ENCODE measurements at places on chromosomes 3 and 15.
A peak's percentile ranks its signal among the peaks of the same experiment; 100 is the strongest.

- DNase-seq = no peak
These were observed 4.4 kb upstream of the MPI start for GRCh38 chr15:74885461-74885860.

GRCh38 chr3:171646357-171647133, 163.7 kb downstream of the PLD1 start:
- no peak for DNase-seq

- no peak for DNase-seq
These were observed 36.2 kb downstream of the SLC6A11 start for GRCh38 chr3:10852066-10852808.

DNA sequence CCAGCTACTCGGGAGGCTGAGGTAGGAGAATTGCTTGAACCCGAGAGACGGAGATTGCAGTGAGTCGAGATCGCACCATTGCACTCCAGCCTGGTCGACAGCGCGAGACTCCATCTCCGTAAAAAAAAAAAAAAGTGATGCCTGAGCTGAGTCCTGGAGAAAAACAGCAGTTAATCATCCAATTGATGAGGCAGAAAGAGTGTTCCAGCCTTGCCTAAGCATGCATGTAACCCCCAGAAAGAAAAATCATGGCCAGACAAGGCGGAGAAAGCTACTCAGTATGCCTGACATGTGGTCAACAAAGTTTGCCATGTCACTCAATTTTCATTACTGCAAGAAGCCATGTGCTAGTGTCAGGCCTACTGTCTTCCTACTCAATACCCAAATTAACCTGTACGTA, 593.1 kb upstream of the MDFIC2 start:
- no peak for DNase-seq

- DNase-seq = no peak
These were observed 221.3 kb upstream of the LYSMD4 start for GRCh38 chr15:99954361-99955180.

DNA sequence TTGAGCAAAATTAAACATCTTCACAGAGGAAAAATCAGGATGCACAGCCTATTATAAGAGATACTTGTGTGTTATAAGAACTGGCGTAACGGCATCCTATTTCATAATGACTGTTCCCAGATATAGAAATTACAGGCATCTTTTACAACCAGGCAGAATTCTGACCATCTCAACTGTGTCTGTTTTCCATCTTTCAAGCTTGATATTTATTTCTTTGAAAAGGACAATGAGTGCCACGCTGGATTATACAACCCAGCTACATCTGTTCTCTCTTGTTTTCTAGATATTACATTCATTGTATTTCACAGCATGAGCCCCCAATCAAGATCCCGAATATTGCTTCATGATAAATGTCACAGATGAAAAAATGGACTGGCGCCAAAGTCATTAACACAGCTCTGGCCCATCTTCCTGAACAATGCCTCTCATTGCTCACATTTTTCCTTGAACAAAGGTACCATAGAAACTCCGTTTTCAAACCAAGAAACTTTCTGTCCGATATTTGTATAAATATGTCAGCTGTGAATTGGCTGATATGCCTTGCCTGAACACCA, 420.6 kb downstream of the TBL1XR1 start:
- DNase-seq = no peak

DNA sequence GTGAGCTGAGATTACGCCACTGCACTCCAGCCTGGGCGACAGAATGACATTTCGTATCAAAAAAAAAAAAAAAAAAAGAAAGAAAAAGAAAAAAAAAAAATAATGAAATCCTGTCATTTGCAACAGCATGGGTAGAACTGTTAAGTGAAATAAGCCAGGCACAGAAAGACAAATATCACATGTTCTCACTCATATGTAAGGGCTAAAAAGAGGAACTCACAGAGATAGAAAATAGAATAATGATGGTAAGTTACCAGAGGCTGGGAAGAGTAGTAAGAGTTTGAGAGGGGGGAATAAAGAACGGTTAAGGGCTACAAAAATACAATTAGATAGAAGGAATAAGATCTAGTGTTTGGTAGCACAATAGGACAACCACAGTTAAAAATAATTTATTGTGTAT, 19.7 kb downstream of the DENND6A start:
- no peak for DNase-seq

- DNase-seq = no peak
These were observed 14.1 kb downstream of the WDR53 start for GRCh38 chr3:196554205-196554604.

DNA sequence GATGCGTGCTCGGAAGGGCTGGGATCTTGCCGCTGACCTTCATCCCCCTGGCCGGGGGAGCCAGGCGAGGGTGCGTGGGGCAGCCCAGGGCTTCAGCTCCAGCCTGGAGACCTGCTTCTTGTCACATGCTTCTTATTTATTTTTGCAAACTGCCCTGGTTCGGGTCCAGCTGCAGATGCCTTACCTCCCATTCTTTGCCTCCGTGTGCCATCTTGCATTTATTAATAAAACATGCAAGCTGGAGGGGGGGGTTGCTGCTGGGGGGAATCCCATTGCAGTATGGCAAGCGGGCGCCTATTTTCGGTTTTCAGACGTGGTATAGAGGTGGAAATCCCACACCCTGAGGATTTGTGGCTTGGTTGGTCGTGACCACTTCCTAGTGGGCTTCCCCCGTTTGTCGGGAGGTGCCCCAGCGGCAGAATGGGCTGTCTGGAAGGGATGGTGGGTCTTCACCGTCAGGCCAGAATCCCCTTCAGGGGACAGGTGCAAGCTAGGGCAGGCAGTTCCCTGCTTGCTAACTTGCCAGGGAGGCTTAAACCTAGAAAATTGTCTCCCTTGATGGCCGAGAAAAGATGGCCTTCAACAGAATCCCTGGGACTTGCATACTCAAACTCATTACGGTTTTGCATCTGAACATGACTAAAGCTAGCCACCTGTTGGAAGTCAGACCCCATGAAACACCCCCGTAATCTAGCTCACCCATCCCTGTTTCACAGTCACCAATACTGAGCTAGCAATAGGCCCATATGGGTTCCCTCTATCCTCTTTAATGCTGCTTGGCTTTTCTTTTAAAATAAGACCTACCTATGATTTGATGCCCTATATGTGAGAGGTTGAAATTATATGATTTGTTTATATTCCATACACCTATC, 569 bp downstream of the TMEM266 start:
- peak; percentile 9 for DNase-seq

- DNase-seq = no peak
These were observed 173.8 kb upstream of the THBS1 start for GRCh38 chr15:39407116-39407515.

GRCh38 chr3:188052169-188053035, 101.6 kb upstream of the LPP start:
- no peak for DNase-seq

- DNase-seq = no peak
These were observed 80.2 kb downstream of the CBLB start for GRCh38 chr3:105788593-105788992.

DNA sequence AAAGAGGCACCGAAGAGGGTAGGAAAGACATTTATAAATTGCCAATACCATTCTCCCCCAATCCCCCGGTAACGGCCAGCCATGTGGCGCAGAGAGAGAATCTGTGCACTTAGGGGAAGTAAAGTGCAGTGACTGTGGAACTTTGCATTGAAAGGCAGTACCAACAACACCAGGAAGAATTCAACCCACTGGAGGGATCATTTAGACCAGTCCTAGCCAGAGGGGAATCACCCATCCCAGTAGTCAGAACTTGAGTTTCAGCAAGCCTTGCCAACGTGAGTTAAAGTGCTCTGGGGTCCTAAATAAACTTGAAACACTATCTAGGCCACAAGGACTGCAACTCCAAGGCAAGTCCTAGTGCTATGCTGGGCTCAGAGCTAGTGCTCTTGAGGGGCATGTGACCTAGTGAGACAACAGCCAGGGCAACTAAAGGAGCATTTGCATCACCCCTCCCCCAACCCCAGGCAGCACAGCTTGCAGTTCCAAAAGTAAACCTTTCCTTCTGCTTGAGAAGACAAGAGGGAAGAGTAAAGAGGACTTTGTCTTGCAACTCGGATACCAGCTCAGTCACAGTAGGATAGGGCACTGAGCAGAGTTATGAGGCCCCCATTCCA, 15.0 kb downstream of the CEP70 start:
- no peak for DNase-seq

GRCh38 chr3:123907720-123908119, 23.6 kb upstream of the MYLK start:
- no peak for DNase-seq

- peak; percentile 53 for DNase-seq
These were observed 20.6 kb downstream of the MYH15 start for GRCh38 chr3:108489776-108490175.

GRCh38 chr3:157294491-157294890, 134.5 kb upstream of the CCNL1 start:
- no peak for DNase-seq

DNA sequence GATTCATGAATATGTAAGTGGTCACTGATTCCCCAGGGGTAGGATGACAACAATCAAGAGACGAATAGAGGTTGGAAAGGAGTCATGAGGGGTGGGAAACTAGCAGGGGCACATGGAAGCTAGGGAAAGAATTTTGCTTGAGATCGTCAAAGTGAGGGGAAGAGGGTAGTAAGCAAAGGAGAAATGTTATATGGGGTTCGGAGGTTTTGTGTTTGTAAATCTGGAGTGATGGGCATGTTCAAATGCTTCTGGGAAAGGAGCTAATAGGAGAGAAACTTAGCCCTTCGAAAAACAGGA, 7.9 kb downstream of the RPL14 start:
- no peak for DNase-seq

DNA sequence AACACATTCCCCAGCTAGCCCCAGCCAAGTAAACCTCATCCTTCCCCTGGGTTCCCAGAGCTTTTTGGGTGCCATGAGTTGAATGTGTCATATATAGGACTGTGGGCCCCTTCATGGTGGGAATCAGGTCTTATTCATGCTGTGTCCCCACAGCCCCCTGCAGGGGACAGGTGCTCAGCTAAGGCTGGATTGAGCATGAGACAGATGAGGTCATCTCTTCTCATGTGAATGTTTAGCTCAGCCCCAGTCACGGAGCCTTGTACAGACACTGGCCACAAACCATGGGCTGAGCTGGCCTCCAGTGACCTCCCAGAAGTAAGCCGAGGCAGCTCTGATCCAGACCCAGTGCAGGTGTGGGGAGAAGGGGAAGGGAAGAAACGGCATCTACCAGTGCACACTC, 70.7 kb downstream of the C3orf70 start:
- no peak for DNase-seq

- DNase-seq = peak; percentile 23
These were observed 11.6 kb upstream of the ZXDC start for GRCh38 chr3:126487151-126487771.

DNA sequence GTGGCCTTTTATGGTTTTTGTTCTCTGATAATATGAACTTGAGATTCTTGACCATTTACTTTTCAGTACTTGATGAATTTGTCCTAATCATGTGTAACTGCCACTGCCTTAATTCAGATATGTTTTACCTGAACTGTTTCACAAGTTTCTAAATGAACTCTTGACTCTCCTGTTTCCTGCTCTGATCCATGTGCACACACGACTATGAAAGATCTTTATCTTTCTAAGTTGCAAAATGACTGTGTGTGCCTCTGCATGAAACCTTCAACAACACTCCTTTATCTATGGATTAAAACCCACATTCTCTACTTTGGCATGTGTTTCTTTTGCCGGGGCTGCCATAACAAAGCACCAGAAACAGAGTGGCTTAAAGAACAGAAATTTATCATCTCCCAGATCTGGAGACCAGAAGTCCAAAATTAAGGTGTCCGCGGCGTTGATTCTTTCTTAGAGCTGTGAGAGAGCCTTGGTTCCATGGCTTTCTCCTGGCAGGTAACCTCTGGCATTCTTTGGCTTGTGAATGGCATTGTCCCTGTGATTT, 275.0 kb downstream of the ADAMTSL3 start:
- DNase-seq = no peak

- DNase-seq = no peak
These were observed 135.9 kb upstream of the TGFBR2 start for GRCh38 chr3:30470496-30470895.

DNA sequence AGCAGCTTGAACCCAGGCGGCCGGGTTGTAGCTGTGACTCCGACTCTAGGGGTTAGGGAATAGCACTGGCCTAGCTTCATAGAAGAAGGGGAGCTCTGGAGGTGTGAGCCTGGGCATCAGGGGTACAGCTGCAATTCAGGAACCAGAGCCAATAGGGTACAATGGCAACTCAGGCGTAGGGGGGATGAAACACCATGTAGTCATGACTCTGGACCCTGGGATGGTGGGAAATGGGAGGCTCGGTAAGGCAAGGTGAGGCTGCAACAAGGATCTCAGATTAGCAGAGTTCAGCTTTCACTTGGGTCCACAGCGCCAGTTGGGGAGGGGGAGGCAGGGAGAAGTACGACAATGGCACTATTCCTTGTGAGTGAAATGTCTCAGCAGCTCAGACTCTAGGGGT, 210.2 kb upstream of the LYSMD4 start:
- DNase-seq = no peak

- DNase-seq = no peak
These were observed 53.4 kb downstream of the LSM3 start for GRCh38 chr3:14231998-14232501.

DNA sequence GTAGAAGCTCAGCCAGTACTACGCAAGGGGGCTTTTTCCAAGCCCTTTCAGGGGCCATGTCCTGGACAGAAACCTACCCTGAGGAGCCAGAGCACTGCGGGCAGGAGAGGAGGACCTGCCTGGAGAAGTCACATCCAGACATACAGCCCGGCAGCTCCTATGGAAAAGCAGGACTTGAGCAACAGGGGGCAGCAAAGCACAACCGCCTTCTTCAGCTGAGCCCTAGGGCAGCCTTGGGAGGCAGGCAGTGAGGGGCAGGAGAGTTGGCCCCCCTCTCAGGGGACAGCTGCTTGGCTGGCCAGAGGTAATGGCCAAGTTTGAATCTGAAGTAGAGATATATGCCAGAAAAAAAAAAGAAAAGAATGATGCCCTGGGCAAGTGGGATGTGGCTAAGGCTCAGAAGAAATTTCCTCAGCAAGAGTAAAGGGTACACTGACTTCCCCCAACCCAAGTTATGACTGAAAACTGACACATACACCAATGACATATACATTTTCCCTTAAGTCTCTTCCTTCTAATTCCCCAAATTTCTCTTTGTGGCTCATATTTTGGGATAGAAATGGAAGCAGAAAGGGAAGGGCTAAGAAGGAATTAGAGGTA, 56.9 kb downstream of the CYP19A1 start:
- DNase-seq = peak; percentile 21

GRCh38 chr3:100615684-100616083, 6.3 kb downstream of the ADGRG7 start:
- no peak for DNase-seq

DNA sequence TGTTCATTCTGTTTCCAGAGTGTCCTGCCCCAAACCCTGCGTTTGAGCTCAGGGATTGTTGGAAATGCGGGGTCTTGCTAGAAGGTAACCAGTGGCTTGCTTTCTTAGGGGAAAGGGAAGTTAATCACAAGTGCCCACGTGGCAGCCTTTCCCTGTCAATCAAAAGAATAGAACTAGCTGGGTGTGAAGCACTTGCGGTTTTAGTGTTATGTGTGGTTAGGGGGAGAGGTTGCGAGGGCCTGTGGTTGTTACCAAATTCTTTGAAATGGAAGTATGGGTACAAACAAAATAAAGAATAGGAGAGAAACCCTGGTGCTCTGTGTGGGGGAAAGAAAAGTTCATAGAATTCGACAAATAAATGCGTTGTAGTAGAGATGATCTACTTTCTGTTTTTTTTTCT, 67.6 kb downstream of the FNDC3B start:
- DNase-seq = peak; percentile 82

- no peak for DNase-seq
These were observed 701 bp upstream of the TIPARP start for GRCh38 chr3:156673732-156674045.

GRCh38 chr15:77607111-77607893, 25.4 kb downstream of the LINGO1 start:
- DNase-seq = no peak

Measured in activated CD4-positive, alpha-beta T cell treated with anti-CD3 and anti-CD28 coated beads, Interleukin-2, amount 10 ng/mL, durations not matched to agents 7 days and 5 days (primary cell).